SK-MEL-5 (cell line): ENCODE measurements at places on chromosomes 5 and 9.

DNA sequence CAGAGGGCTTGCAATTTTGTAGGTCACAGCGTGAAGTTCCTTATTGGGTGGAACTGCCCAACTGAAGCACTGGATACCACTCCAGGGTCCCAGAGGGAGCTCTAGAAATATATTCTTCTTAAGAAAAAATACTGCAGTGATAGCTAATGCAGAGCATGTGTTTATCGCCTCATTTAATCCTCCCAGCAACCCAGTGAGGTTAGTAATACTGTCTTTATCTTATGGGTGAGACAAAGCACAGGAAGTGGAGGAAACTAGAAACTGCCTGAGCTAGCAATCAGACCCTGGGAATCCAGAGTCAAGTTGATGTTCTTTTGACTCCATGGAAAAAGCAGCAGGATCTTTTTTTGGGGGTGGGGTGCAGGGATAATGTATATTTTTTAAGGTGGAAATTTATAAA, 153.3 kb downstream of the PJA2 start:
- no peak for DNase-seq

GRCh38 chr9:70093944-70094343, 50.3 kb downstream of the MAMDC2 start:
- peak; percentile 11 for DNase-seq

DNA sequence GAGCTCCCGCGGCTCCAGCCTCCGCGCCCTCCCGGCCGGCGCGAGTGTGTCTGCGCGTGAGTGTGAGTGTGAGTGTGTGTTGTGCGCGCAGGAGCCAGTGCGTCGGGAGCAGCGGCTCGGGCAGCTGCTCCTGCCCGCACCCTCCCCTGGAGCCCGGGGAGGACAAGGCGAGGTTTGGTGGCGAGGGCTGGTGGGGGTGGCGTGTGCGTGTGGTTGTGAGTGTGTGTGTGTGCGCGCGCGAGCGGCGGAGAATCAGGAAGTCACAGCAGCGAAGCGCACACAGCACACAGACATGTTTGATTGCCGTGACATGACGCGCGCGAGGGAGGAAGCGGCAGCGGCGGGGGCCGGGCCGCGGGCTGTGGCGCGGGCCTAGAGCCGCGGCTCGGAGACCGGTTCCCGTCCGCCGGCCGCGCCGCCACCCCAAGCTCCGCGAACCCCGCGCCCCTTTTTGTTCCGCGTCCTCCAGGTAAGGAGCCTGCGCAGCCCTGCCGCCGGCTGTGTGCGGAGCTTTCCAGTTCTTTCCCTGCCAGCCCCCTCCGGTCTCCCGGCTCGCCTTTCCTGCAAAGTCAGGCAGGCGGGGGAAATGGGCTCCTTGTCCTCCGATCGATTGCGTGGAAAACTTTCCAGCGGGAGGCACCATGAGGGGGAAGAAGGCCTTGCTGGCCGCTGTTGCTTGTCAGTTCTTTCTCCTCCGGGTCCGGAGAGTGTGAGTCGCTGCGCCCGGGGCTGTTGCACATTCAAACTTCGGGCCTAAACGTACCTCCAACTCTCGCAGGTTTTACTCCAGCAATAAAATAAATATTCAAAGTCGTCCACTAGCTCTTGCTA, 2.4 kb downstream of the SMARCA2 start:
- peak; percentile 63 for DNase-seq

DNA sequence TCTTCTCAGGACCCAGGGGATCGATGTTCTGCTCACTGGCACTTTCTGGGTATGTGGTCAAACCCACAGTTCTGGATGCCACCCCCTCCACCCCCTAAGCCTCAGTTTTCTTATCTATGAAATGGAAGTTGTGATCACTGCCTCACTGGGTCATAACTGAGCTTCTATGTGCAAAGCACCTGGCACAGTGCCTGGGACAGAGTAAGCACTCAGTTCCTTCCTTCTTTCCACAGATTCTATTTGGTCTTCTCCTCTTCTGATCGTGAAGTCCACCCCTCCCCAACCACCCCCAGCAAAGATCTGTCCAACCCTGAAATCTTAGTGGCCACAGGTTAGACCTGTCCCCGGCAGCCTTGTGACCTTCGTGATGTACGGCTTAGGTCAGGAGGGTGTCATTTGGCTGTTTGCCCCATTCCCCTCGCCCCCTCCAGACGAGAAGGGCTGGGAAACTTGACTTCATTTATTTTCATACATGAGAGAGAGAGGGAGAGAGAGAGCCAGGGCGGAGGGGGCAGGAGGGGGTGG, 181.4 kb downstream of the FGF18 start:
- DNase-seq, result no peak

GRCh38 chr5:68007451-68007850, 208.1 kb upstream of the PIK3R1 start:
- no peak for DNase-seq

GRCh38 chr9:113817171-113817570, 58.9 kb upstream of the ZNF618 start:
- no peak for DNase-seq

DNA sequence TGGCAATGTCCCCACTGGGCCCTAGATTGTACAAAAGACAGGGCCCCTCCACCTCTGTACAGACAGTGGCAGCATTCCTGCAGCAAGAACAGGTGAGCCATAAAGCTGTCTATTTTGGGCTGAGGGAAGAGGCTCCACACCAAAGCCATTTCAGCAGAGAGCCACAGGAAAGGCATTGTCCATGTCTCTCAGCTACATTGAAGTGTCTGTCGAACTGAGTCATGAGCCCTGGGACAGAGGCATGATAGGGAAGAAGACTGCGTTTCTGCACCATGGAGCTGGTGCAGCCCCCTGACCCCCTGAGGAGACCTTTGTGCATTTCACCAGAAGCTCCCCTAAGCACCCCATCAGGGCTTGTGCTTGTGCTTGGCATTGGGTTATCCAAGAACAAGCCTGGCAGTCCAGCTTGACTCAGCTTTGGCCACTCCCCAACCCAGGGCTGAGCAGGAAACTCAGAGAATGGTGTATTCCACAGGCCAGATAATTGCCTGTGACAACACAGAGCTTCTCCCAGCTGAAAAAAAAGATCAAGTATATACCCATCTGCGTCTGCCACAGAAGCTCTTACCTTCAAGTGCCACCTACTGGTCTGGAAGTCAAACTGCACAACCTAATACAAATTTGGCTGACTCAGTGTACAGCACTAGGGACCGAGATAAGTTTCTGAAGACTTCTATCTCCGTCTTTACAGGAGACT, 5.9 kb upstream of the FRMD3 start:
- peak; percentile 85 for DNase-seq

DNA sequence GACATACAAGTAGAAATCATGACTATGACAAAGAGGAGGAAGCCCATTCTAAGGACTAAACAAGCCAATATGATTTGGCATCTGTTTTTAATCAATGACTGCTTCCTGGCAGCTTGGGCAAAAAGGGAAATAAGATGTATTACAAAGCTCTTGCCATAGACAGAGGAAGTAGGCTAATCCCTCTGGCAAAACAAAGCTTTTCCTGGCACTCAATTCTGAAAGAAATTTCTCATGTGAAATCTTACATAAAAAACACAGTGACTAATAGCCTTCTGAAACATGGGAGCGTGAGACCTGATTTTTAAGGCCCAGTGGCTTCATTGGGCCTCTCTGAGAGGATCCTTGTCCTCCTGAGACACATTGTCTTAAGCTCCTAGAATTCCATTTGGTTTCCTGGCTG, 93.6 kb downstream of the COL23A1 start:
- no peak for DNase-seq

- no peak for DNase-seq
Measured at GRCh38 chr5:55108661-55109060, 6.2 kb downstream of the GZMA start.

DNA sequence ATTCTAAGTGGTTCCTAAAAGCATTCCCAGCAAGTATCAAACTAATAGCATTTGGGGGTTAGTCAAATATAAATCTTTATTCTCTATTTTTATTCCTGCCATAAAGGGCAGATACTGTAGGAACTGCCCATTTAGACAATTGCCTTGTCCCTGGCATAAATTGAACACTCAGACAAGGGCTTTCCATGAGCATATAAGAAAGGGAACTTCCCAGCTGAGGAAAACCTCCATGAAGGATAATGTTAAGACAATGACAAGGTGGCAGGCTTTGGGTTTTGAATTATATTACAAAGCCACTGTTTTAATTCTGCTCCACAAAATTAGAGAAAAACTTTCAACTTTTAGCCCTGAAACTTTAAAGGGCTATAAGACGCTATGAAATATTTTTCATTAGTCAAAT, 81.3 kb downstream of the ST8SIA4 start:
- DNase-seq, result no peak
